Placental pericyte (primary cell): ENCODE measurements at places on chromosomes 7 and 10. TPM values are rescaled to one million over a fixed set of nuclear protein-coding genes. Genes with fewer than 3 reads are reported as not detected.

The CYP3A7 gene
- total RNA-seq = 0.44 TPM in 1 of 2 replicates, not detected in the other

The KLHDC10 gene
- total RNA-seq = 16.0 and 22.6 TPM in 2 replicates

The BTBD16 gene
- total RNA-seq = not detected in 2 replicates

The MUC3A gene
- not detected in 2 replicates for total RNA-seq

The SPAM1 gene
- not detected in 2 replicates for total RNA-seq

The TAF5 gene
- total RNA-seq = 2.6 and 7.7 TPM in 2 replicates

The VAX1 gene
- not detected in 2 replicates for total RNA-seq

The FAM25A gene
- total RNA-seq = not detected in 2 replicates

The PITX3 gene
- total RNA-seq = not detected in 2 replicates

The GPR141 gene
- 0.29 TPM in 1 of 2 replicates, not detected in the other for total RNA-seq

The GARIN1A gene
- 0.88 and 1.0 TPM in 2 replicates for total RNA-seq

The TACR2 gene
- not detected in 2 replicates for total RNA-seq

The SEMA3E gene
- total RNA-seq = under 0.01 and 1.7 TPM in 2 replicates

The SAMD9L gene
- 6.1 and 36.1 TPM in 2 replicates for total RNA-seq
